ENCODE measurements at places on chromosomes 1 and 21.
A peak's percentile ranks its signal among the peaks of the same experiment; 100 is the strongest.

- peak; percentile 31 for DNase-seq
Observed at GRCh38 chr21:44931137-44931500, 8.7 kb upstream of the SLX9 start.

- no peak for DNase-seq
Observed at GRCh38 chr1:93925206-93925605, 16.0 kb upstream of the GCLM start.

GRCh38 chr1:205370780-205371179 is 14.1 kb upstream of the KLHDC8A start:
- DNase-seq: no peak

- DNase-seq: no peak
Observed at GRCh38 chr1:28534671-28535070, 18.2 kb upstream of the TRNAU1AP start.

DNA sequence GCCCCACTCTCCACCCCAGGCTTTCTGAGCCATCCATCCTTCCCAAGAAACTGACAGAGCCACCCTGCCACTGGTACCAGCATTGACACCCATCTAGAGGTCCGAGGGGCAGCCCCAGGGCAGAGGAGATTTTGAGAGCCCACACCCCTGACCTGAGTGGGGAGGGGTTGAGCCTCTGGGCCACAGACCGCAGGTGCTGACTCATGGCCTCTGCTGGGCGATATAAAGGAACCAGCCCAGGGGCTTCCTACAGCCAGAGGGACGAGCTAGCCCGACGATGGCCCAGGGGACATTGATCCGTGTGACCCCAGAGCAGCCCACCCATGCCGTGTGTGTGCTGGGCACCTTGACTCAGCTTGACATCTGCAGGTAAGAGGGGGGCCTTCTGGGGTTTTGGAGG is at the start of gene PADI4:
Gene PADI4, plus strand, starts transcription at position 252 of the 400 bp plus-strand sequence. Its CDS starts 26 bp downstream, at position 278.
- DNase-seq: peak; percentile 55

- DNase-seq: no peak
Observed at GRCh38 chr1:10060311-10061100, 27.7 kb downstream of the UBE4B start.

DNA sequence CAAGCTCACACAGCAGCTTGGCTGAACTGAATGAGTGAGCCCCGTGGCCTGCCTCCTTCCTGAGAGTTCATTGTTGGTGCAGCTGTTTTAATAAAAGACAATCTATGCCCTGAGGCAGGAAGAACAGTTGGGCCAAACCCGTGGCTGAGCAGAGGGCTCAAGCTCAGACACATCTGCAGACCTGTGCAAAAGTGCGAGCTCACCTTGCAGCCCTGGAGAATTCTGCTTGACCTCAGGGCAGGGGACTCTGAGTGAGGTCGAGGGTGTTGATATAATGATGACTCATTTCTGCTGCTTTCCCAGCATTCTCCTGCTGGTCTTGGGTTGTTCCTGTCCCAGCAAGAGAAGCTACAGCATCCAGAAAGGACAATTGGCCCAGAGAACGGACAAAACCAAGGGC is 61.0 kb downstream of the ATP5PO start:
- no peak for DNase-seq

GRCh38 chr1:22229379-22229778 is 86.5 kb upstream of the WNT4 start:
- no peak for DNase-seq

DNA sequence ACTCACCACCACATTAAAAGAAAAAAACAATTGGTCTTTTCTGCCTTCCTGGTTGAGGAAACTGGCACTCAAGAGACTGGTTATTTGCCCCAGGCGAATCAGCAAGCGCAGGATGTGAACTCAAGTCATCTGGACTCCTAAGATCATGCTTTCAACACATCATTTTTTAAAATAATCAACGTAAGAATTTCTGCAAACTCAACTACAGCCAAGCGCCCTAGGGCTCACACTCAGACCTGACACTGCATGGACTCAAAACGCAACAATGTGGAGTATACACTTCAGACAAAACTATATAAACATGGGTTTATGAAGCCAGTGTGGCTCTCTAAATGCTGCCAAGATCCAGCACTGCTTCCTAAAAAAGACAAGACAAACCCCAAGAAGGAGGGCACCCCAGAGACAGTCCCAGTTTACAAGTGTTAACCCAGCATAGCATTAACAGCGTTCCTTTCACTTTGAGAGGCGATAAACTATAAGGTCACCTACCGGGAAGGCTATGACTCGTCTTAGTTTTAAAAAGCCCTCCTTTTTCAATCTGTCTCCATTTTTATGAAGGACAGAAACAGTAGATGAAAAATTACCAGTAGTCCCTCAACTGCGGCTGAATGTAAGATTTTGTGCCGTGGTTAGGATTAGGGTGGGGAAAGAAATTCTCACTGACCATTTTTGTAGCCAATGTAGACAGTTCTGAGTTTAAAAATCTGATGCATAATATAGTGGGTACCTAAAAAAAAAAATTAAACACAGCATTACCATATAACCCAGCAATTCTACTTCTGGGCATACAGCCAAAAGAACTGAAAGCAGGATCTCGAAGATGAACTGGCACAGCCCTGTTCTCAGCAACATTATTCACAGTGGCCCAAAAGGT is 54.8 kb downstream of the SIPA1L2 start:
- no peak for DNase-seq

GRCh38 chr1:30600706-30601105 is 122.7 kb downstream of the MATN1 start:
- no peak for DNase-seq

- no peak for DNase-seq
Observed at GRCh38 chr1:22671999-22672398, 19.0 kb downstream of the C1QB start.

DNA sequence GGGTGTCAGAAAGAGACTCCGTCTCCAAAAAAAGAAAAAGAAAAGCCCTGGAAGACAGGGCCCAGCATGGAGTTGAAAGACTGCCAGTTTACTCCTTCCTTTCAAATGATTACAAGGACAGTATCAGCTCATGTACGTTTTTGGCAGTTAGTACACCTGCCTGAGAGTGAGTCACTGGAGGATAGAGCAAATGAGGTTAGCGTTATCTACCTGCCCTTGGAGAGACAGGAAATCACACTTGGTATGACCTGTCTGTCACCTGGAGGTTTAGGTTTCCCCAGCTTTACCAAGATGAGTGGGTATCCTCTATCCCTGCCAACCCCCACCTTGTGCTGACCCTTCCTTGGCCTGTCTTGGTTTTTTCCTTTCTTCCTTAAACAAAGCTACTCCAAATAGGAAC is 96.8 kb upstream of the BMP8A start:
- DNase-seq: no peak

- DNase-seq: no peak
Observed at GRCh38 chr1:187870552-187870951, 1041.8 kb downstream of the PLA2G4A start.

DNA sequence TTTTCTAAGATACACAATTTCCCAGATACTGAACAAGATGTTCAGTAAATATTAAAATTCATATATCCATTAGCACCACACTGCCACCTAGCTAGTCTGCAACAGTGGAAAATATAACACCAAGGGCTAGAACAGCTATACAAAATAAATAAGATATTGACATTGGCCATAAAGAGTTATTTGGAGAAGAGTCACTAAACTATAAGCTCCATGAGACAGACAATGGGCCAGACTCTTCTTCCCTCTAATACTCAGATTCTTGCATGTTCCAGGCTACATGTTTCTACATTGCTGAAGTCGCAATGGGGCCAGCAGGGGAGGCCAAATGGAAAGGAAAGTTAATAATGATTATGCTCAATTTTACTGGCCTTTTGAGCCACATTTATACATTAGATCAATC is 21.5 kb downstream of the SPATA6 start:
- DNase-seq: no peak

GRCh38 chr1:172948457-172948856 is 102.3 kb downstream of the TNFSF18 start:
- no peak for DNase-seq

GRCh38 chr1:5304702-5305101 is 650.3 kb downstream of the AJAP1 start:
- no peak for DNase-seq

DNA sequence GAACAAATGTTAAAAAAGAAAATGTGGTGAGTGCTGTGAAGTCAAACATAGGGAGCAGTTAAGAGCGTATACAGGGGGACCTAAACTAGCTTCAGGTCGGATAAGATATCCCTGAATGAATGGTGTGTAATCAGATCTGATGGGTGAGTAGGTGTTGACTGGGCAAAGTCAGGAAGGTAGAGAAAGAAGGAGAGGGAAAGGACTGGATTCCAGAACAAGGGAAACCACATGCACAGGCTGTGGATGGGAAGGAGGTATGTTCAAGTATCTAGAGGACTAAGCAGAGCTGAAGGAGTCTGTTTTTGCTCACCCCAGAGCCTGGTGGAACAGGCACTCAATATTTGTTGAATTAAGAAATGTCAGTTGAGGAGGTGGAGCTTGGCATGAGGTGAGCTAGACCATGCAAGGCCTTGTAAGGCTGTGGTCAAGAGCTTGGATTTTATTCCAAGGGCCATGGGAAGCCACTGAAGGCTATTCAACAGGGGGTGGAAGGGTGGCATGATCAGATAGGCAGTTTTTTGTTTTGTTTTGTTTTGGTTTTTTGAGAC is 27.4 kb downstream of the MAP7D1 start:
- no peak for DNase-seq

GRCh38 chr1:81391125-81391828 is 409.5 kb upstream of the ADGRL2 start:
- DNase-seq: no peak

DNA sequence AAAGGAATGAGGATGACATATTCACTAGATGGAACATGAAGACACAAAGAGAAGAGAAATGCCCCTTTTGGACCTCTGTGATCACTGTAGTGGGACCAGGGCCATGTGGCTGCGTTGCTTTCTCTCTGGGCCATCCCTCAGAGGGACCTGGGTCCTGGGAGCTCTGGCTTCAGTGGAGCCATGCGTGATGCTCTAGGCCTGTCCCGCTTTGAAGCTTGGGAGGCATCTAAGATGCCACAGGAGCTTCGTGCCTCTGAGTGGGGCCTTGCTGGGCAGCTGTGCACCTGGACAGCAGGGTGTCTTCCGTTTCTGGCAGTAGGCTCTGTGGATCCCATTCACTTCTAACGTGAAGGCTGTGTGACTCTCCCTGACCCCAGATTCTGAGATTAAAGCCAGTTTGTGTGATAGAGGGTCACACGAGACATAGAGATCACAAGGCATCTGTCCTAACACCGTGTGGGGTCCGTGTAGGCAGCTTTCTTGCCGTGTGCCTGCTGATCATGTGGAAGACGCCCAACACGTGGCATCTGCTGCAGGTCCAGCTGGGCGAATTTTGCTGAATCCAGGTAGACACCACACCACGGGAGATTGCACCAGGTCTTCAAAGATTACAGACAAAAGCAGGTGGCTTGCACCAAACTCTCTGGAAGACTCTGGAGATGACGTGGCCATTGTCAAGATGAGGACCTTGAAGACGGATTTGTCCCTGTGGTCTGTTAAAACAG is 17.2 kb upstream of the PRSS38 start:
- DNase-seq: no peak

- DNase-seq: no peak
Observed at GRCh38 chr1:199161319-199161680, 522.5 kb downstream of the PTPRC start.

DNA sequence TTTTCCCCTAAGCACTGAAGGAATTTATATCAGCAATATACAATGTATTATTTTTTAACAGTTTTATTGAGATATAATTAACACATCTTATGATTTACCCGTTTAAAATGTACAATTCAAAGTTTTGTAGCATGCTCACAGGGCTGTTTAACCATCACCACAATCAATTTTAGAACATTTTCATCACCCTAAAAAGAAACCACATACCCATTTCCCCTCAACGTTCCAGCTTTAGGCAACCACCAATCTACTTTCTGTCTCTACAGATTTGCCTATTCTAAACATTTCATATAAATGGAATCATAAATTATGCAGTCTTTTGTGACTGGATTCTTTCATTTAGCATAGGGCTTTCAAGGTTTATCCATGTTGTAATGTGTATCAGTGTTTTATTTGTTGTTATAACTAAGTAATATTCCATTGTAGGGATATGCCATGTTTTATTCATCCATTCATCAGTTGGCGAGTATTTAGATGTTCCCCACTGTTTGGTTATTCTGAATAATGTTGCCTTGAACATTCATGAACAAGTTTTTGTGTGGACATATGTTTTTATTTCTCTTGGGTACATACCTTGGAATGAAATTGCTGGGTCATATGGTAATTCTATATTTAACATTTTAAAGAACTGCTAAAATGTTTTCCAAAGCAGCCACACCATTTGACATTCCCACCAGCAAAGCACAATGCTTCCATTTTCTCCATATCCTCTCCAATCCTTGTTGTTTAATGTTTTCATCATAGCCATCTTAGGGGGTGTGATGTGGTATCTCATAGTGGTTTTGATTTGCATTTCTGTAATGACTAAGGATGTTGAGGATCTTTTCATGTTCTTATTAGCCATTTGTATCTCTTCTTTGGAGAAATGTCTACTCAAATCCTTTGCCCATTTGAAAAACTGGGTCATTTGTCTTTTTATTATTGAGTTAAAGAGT is 188.5 kb downstream of the TM2D1 start:
- no peak for DNase-seq

DNA sequence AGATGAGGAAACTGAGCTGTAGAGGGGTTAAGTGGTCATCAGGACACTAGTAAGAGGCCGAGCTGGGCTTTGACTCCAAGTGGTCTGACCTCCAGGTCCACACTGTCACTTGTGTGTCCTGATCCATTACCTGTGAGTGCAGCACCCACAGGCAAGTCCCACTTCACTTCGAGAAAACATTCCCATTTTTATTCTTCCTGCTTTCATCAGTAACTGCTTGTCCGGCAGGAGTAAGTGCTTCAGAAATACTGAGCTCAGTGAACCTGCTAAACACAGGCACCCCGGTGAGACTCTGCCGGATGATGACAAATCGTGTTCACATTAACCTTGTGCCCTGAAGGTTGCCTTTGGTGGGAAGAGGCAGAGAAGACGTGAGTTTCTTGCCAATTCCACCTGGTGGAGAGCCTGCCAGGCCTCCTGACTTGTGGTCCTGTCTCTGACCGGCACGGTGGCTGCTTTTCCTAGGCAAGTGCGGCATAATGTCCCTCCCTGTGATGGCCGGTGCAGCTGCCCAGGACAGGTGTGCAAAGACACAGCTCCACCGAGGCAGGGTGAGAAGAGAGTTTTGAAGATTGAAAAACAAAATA is 29.4 kb downstream of the ZBTB18 start:
- DNase-seq: no peak

DNA sequence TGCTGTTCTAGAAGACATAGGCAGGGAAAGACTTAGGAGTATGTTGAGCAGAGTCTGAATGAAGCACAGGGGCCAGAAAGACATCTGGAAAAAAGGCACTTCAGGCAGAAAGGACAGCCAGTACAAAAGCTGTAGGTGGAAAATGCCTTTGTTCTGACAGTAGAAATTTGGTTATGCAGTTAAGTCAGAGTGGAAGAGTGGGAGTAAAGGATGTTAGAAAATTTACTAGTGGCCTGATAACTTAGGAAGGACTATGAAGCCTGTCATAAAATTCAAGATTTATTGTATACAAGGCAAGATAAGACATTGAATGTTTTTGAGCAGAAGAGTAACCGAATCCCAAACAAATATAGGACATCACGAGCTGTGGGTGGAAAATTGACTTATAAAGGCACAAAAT is 987.9 kb downstream of the PLA2G4A start:
- DNase-seq: no peak
